ENCODE measurements at places on chromosomes 16 and 17. TPM values are rescaled to one million over a fixed set of nuclear protein-coding genes. Genes with fewer than 3 reads are reported as not detected.

DNA sequence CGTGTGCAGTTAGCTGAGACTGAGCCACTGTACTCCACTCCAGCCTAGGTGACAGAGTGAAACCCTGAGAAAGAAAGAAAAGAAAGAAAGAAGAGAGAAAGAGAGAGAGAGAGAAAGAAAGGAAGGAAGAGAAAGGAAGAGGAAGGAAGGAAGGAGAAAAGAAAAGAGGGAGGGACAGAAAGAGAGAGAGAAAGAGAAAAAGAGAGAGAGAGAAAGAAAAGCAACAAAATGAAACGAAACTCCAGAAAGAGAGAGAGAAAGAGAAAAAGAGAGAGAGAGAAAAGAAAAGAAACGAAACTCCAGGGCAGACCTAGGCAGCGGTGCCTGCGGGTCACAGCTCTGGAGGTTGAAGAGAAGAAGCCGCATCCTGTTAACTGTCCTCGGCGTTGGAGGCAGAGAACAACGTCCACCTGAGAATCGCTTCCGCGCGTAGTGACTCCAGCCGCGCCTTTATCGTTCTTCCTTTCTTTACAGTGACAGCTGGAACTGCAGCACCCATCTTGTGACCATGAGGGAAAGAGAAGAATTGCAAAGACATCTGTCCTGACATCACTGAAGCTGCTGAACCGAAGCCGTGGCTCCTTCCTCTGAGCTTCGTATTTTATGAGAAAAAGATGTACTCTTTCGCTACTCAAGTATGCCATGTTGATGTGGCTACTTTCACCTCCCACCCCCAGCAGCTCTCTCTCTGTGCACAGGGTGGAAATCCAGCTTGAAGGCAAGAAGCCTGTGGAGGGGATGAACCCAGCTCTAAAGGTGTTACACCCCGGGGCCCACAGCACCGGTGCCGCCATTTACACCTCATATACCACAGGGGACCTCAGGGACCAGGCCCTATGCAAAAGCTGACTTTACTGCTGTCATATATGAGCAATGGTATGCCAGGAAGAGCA is 56.9 kb upstream of the DOC2B start:
- H3K27me3 ChIP-seq = no peaks in the 10 kb centered on the region
- no peak overlapping the region for H3K4me3 ChIP-seq
- H3K4me1 ChIP-seq = no peaks in the 10 kb centered on the region

GRCh38 chr17:47099451-47099986 is 89.6 kb downstream of the CDC27 start:
- H3K36me3 ChIP-seq = no peaks in the 10 kb centered on the region
- H3K4me3 ChIP-seq = peak overlapping the region; percentile 73
- H3K27ac ChIP-seq = peak overlapping the region; percentile 6
- H3K4me1 ChIP-seq = peaks cover 25% of the 10 kb centered on the region
- no peaks in the 10 kb centered on the region for H3K27me3 ChIP-seq

DNA sequence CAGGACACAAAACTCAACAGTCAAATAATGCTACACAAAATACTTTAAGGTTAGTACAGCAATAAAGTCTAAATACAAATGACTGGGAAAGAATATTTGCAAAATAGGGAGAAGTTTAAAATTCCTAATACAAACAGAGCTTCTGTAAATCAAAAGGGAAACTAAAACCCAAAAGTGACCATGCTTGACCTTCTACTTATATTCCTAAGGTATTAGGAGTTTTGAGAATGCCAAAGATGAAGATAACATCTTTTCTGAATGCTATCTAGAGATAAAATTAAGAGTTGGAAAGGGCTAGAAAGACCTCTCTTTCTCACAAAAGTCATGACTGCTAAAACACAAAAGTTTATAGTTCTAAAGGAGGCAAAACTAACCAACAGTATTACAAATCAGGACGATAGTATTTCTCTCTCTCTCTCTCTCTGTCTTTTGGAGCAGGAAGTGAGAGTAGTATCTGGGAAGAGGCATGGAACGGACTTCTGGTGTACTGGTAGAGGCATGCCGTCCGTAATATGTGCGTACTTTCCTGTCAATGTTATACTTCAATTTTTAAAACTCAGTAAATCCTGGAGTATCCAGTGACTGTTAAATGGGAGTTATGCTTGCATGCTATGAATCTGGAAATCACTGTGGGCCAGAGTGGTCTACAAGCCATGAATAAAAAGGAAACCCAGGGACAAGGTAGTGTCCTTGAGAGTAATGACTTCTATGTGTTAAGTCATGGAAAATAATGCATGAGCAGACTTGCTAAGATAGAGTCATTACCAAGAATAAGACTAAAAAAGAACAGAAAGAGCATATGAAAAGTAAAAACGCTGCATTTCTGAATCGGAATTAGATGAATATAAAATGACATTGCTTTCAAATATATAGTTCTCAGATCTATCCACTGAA is 49.7 kb upstream of the ANKFY1 start:
- H3K4me1 ChIP-seq = peaks cover 7% of the 10 kb centered on the region
- no peak for DNase-seq
- H3K27me3 ChIP-seq = no peaks in the 10 kb centered on the region
- no peak overlapping the region for H3K27ac ChIP-seq

DNA sequence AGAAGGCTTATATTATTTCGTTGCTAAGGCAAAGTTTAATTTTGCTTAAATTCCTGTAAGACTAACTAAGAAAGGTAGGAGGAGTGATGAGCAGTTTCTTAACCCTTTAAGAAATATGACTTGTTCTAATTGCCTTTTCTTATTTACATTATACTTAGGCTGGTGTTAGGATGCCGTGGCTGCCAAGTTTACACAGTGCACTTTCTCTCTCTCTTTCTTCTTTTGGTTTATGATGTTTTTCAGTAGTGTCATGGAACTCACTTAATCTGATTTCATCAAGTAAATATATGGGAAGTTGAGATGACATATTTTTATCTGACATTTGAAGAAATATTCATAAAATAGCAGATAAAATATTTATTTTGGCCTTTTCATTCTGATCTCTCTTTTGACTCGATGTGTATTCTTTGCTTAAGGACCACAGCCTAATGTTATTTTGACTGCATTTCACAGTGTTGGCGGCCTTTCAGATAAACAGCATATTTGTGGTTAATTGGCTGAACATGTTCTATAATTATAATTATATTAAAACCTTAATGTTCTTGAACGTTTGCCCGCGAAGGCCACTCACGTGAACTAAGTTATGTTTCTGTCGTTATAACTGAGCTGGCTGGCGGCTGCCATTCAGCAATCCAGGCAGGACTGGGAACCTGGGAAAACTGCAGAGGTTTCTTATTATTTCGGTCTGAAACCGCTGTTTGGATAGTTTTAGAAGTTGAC is 191.6 kb downstream of the WWOX start:
- no peaks in the 10 kb centered on the region for H3K36me3 ChIP-seq
- no peak overlapping the region for H3K27ac ChIP-seq
- H3K4me3 ChIP-seq = no peak overlapping the region
- H3K27me3 ChIP-seq = no peaks in the 10 kb centered on the region

DNA sequence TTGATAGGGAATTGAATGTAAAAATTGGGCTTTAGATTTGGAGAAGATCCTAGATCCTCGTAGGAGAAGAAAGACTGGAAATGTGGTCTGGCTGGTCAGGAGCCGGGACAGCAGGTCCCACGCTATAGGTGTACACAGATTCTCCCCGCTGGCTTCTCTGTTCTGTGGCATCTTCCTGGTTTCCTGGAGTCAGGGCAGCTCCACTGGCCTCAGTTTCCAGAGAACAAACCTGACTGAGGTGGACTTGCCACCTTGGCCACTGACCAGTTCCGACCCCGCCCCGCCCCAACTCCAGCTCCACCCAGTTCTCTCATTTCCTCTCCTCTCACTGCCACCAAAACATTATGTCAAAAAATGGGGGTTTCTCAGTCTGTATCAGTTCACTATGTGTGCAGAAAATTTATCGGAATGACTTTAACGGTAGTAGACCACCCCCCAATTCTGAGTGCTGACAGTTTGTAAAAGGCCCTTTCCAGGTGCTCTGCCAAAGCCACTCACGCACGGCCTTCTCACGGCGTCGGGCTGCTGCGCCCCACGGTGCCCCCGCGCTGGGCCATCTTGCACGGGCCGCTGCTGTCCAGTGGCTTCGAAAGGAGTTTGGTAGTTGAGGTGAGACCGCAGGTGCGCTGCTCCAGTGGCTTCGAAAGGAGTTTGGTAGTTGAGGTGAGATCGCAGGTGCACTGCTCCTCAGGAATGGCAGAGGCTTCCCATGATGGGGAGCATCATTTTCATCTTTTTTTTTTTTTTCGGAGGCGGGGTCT is 161.4 kb upstream of the CHMP6 start:
- peaks cover 9% of the 10 kb centered on the region for H3K4me1 ChIP-seq
- no peak for DNase-seq
- no peak overlapping the region for H3K27ac ChIP-seq

DNA sequence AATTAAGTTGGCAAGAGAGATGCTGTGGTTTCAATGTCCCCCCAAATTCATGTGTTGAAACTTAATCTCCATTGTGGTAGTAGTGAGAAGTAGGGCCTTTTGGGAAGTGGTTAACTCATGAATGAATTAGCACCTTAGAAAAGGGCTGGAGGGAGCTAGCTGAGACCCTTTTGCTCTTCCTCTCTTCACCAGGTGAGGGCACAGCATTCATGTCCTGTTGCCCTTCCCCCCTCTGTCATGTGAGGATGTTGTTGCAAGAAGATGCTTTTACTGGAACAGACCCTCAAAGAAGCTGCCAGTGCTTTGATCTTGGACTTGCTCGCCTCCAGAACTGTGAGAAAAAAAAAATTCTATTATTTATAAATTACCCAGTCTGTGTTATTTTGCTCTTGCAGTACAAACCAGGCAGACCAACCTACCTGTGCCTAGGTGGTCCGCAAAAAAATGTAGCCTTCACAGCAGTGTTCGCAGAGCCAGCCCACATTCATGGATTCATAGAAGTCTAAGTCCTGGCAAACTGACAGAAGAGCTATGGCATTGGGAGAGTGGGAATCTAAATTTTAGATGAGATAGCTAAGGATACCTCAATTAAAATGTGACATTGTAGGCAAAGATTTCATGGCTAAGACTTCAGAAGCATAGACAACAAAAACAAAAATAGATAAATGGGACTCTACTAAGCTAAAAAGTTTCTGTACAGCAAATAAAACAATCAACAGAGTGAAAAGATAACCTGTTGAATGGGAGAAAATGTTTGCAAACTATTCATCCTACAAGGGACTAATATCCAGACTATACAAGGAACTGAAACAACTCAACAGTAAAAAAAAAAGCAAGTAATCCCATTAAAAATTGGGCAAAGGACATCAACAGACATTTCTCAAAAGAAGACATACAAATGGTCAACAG is 32.0 kb upstream of the ABCA5 start:
- H3K27ac ChIP-seq = no peak overlapping the region
- no peaks in the 10 kb centered on the region for H3K27me3 ChIP-seq
- H3K4me1 ChIP-seq = no peaks in the 10 kb centered on the region
- H3K4me3 ChIP-seq = no peak overlapping the region
- no peaks in the 10 kb centered on the region for H3K36me3 ChIP-seq

- H3K27me3 ChIP-seq = no peaks in the 10 kb centered on the region
- peaks cover 24% of the 10 kb centered on the region for H3K4me1 ChIP-seq
- peak overlapping the region; percentile 77 for H3K27ac ChIP-seq
- H3K4me3 ChIP-seq = no peak overlapping the region
- no peak for DNase-seq
- H3K36me3 ChIP-seq = no peaks in the 10 kb centered on the region
Measured at GRCh38 chr17:29136998-29137730, 43.0 kb downstream of the MYO18A start.

- H3K4me3 ChIP-seq = no peak overlapping the region
- H3K4me1 ChIP-seq = no peaks in the 10 kb centered on the region
- no peak for DNase-seq
- H3K27me3 ChIP-seq = no peaks in the 10 kb centered on the region
Measured at GRCh38 chr16:78323315-78323714, 223.9 kb downstream of the WWOX start.

DNA sequence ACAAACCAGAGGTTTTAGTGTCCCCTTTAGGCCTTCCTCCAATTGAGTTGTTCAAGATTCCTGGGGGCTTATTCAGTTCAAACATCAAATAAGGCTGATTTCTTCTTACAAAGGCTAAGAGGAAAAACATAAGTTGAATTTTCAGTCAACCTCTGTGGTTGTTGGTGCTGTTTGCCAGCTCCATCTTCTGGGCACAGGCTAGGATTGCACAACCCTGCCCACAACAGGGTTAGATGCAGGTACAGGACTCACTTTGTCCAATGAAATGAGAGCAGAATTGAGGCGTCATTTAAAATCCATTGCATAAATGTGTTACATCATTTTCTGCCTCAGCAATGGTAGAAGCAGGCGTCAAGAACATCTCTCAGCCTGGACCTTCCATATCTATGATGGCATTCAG is 173.3 kb downstream of the PMP22 start:
- H3K36me3 ChIP-seq = no peaks in the 10 kb centered on the region
- H3K4me3 ChIP-seq = no peak overlapping the region
- H3K27ac ChIP-seq = no peak overlapping the region
- H3K4me1 ChIP-seq = no peaks in the 10 kb centered on the region
- no peak for DNase-seq
- peaks cover under 1% of the 10 kb centered on the region for H3K27me3 ChIP-seq

GRCh38 chr16:68091380-68092261 is 6.5 kb downstream of the NFATC3 start:
- H3K4me3 ChIP-seq = no peak overlapping the region
- H3K4me1 ChIP-seq = peaks cover 48% of the 10 kb centered on the region
- H3K27me3 ChIP-seq = no peaks in the 10 kb centered on the region
- no peak for DNase-seq

DNA sequence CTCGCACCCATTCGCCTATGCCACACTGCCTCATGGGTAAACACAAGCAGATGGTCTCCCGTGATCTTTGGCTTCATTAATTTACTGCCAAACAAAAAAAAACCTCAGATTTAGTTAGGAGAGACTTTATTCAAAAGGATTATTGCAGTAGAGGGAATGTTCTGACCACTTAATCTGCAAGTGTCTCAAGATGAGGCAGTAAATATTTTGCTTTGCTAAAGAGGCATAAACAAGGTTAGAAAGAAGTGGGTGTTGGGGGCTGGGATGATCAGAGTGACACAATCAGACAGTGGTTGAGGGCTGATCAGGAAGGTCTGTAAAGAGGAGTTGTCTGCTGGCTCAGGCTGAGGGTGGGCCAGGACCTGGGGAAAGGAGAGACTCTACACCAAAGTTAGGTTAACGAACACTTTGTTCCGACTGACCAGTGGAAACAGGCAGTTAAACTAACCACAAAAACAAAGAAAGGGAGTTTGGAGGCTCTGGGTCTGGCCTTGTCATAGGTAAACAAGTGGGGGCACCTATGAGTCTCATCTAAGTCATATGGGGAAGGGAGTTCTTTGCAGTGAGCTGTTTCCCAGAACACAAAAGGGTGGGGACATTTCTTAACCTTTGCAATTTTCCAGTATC is 28.5 kb downstream of the HSD17B2 start:
- H3K36me3 ChIP-seq = no peaks in the 10 kb centered on the region
- peaks cover 5% of the 10 kb centered on the region for H3K27me3 ChIP-seq
- no peak overlapping the region for H3K27ac ChIP-seq
- no peak for DNase-seq
- H3K4me3 ChIP-seq = no peak overlapping the region
- H3K4me1 ChIP-seq = no peaks in the 10 kb centered on the region

- peaks cover 2% of the 10 kb centered on the region for H3K27me3 ChIP-seq
- no peak overlapping the region for H3K27ac ChIP-seq
- H3K36me3 ChIP-seq = no peaks in the 10 kb centered on the region
- no peak for DNase-seq
Measured at GRCh38 chr16:89945654-89946053, 2.9 kb upstream of the DEF8 start.

- H3K4me1 ChIP-seq = peaks cover 28% of the 10 kb centered on the region
- no peaks in the 10 kb centered on the region for H3K27me3 ChIP-seq
- peaks cover 27% of the 10 kb centered on the region for H3K36me3 ChIP-seq
- no peak overlapping the region for H3K4me3 ChIP-seq
Measured at GRCh38 chr16:70746708-70747424, 54.1 kb downstream of the VAC14 start.

Gene CCL16
- total RNA-seq = not detected

Gene KRTAP9-8
- total RNA-seq = not detected

Gene ESRP2
- 0.47 TPM for total RNA-seq

Gene SARM1
- 26.0 TPM for total RNA-seq

Gene TAT
- total RNA-seq = not detected

Data from T-cell (primary cell).